ENCODE measurements at places on chromosomes 4 and X.

GRCh38 chr4:61079976-61080375 lies 120.2 kb upstream of the ADGRL3 start:
- no peak for DNase-seq

GRCh38 chrX:8728932-8729535 lies 2.9 kb downstream of the ANOS1 start:
- DNase-seq: no peak

GRCh38 chr4:102598762-102599374 lies 97.7 kb downstream of the NFKB1 start:
- no peak for DNase-seq

DNA sequence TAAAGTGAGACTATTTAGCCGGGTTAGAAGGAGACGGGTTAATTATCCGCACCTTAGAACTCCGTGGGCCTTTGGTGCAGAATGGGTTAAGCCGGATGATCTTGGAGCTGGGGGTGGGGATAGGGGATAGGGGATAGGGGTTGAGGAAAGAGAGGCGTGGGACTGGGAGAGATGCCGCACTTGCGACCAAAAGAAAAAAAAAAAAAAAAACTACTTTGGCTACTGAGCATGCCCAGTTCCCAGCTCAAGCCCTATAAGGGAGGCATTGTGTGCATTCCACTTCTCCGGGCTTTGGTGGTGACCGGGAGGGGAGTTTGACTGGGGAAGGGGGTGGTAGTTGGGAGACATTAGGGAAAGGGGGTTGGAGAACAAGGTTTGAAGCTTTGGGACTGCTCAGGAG lies at the start of gene SLITRK4:
SLITRK4 (minus strand) TSS at position 187 of the 400 bp plus-strand sequence. CDS start 4,993 bp downstream, outside the sequence.
- DNase-seq: no peak
